ENCODE measurements at places on chromosomes 11 and 22. TPM values are rescaled to one million over a fixed set of nuclear protein-coding genes. Genes with fewer than 3 reads are reported as not detected.

GRCh38 chr22:30198152-30198825 lies 48.3 kb downstream of the LIF start:
- H3K27me3 ChIP-seq, result no peaks in the 10 kb centered on the region
- H3K36me3 ChIP-seq, result no peaks in the 10 kb centered on the region
- no peak for DNase-seq
- peaks cover 25% of the 10 kb centered on the region for H3K4me1 ChIP-seq
- no peak overlapping the region for H3K27ac ChIP-seq

DNA sequence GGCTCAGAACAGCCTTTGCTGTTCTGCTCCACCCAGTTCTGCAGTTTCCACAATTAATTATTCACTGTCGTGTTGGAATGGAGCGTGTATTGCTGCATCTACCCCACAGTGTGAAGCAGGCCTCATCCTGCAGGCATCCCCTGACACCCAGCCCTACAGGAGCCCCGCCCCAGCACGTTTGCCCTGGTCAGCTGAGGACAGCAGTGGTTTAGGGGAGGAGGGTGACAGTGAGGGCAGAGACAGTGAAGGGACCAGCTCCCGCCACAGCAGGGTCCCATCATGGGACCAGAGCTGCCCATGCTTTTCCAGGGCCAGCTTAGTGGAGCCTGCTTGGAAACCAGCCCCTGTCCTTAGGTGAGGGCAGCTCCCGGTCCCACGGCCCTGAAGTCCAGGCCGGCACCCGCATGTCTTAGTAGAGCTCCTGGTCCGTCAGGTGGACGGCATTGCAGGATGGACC lies 273.0 kb downstream of the TBC1D22A start:
- no peaks in the 10 kb centered on the region for H3K27me3 ChIP-seq
- no peaks in the 10 kb centered on the region for H3K4me1 ChIP-seq
- no peak overlapping the region for H3K27ac ChIP-seq
- DNase-seq, result no peak
- H3K4me3 ChIP-seq, result no peak overlapping the region

GRCh38 chr11:106733635-106734034 lies 284.6 kb downstream of the GUCY1A2 start:
- H3K4me1 ChIP-seq, result no peaks in the 10 kb centered on the region
- no peak overlapping the region for H3K4me3 ChIP-seq
- no peak for DNase-seq
- H3K27me3 ChIP-seq, result no peaks in the 10 kb centered on the region
- H3K27ac ChIP-seq, result no peak overlapping the region

- no peak overlapping the region for H3K27ac ChIP-seq
- no peaks in the 10 kb centered on the region for H3K27me3 ChIP-seq
- H3K4me1 ChIP-seq, result no peaks in the 10 kb centered on the region
- no peaks in the 10 kb centered on the region for H3K36me3 ChIP-seq
- H3K4me3 ChIP-seq, result no peak overlapping the region
Measured at GRCh38 chr11:79942090-79942489, 501.3 kb upstream of the TENM4 start.

- H3K36me3 ChIP-seq, result no peaks in the 10 kb centered on the region
- H3K27ac ChIP-seq, result no peak overlapping the region
- no peaks in the 10 kb centered on the region for H3K4me1 ChIP-seq
- DNase-seq, result no peak
- H3K27me3 ChIP-seq, result peaks cover 9% of the 10 kb centered on the region
Measured at GRCh38 chr11:126655807-126656128, 300.3 kb downstream of the ST3GAL4 start.

GRCh38 chr22:35792506-35792905 lies 74.8 kb downstream of the APOL5 start:
- H3K27ac ChIP-seq, result no peak overlapping the region
- no peak overlapping the region for H3K4me3 ChIP-seq
- H3K4me1 ChIP-seq, result no peaks in the 10 kb centered on the region
- no peak for DNase-seq

DNA sequence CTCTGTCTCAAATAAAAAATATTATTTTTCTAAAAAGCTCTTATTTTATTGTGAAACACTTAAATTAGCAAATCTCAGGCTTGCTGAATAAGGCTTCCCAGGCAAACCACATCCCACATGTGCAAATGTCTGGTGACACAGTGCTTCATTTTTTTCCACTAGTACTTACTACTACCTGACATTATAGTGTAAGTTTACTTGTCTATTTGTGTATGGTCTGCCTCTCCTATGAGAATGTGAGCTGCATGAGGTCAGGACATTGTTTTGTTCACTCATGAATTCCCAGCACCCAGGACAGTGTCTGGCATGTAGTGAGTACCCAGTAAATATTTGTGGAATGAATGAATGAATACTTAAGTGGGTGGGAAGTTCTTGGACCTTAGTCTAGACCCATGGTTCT lies 103.1 kb downstream of the PTPRJ start:
- no peak overlapping the region for H3K27ac ChIP-seq
- no peaks in the 10 kb centered on the region for H3K27me3 ChIP-seq
- H3K4me3 ChIP-seq, result no peak overlapping the region
- peaks cover 3% of the 10 kb centered on the region for H3K36me3 ChIP-seq
- peaks cover 57% of the 10 kb centered on the region for H3K4me1 ChIP-seq

DNA sequence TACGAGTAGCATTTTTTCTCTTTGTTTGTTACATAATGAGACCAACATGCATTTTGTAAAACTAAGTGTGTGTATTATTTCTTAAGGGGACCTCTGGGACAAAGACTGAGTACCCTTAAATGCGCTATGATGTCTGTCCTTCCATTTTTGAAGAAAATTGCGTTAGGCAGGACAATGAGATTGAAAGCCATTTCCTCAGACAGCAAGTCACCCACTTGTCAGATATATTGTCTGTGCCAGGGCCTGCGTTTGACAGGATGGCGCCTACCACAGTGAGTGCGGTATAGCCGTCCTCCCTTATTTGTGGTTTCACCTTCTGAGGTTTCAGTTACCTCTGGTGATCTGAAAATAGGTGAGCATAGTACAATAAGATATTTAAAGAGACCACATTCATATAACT lies 2.2 kb downstream of the AP2A2 start:
- H3K36me3 ChIP-seq, result peaks cover 9% of the 10 kb centered on the region
- H3K4me1 ChIP-seq, result peaks cover 37% of the 10 kb centered on the region
- H3K27me3 ChIP-seq, result no peaks in the 10 kb centered on the region
- no peak for DNase-seq

DNA sequence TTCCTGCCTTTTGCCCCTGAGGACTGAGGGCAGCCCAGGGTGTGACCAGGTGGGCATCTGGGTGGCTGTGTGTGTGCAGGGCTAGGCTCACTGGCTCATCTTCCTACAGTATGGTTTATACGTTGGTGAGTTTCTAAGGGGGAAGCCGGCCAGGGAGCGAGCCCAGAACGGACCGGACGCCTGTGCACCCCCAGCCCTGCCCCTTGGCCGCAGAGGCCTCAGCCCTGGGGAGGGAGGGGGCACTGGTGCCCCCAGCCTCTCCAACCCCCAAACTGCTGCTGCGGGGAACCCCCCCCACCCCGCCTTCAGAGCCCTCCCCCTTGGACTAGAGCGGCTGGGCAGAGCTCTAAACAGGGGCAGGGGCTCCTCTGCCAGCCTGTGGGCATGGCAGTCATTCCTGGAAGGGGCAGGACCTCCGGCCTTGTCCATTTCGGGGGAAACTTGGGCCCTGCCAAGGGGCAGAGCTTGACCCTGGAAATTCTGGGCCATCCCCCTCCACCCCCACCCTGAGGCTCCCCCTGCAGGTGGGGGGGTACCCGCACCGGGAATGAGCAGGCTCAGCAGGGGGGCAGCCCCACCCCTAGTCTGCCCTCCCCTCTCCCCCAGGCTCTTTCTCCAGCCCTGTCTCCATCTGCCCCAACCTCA lies 5.4 kb downstream of the YIF1A start:
- peak overlapping the region; percentile 77 for H3K27ac ChIP-seq
- peaks cover 40% of the 10 kb centered on the region for H3K4me1 ChIP-seq
- peaks cover 16% of the 10 kb centered on the region for H3K36me3 ChIP-seq
- H3K4me3 ChIP-seq, result no peak overlapping the region
- no peaks in the 10 kb centered on the region for H3K27me3 ChIP-seq

- H3K4me3 ChIP-seq, result peak overlapping the region; percentile 88
- H3K4me1 ChIP-seq, result peaks cover 41% of the 10 kb centered on the region
- H3K27me3 ChIP-seq, result no peaks in the 10 kb centered on the region
- DNase-seq, result peak; percentile 47
- H3K36me3 ChIP-seq, result peaks cover 9% of the 10 kb centered on the region
Measured at GRCh38 chr11:61890529-61891330, 615 bp downstream of the FADS3 start.

GRCh38 chr11:103436131-103436770 lies 327.0 kb downstream of the DYNC2H1 start:
- no peak overlapping the region for H3K27ac ChIP-seq
- no peaks in the 10 kb centered on the region for H3K27me3 ChIP-seq
- DNase-seq, result no peak
- H3K4me1 ChIP-seq, result no peaks in the 10 kb centered on the region
- H3K36me3 ChIP-seq, result no peaks in the 10 kb centered on the region
- H3K4me3 ChIP-seq, result no peak overlapping the region

- peaks cover 22% of the 10 kb centered on the region for H3K27me3 ChIP-seq
- no peak overlapping the region for H3K27ac ChIP-seq
- H3K4me3 ChIP-seq, result no peak overlapping the region
- no peaks in the 10 kb centered on the region for H3K36me3 ChIP-seq
- H3K4me1 ChIP-seq, result no peaks in the 10 kb centered on the region
Measured at GRCh38 chr11:134470238-134470637, 58.2 kb upstream of the B3GAT1 start.

- no peak overlapping the region for H3K4me3 ChIP-seq
- H3K36me3 ChIP-seq, result no peaks in the 10 kb centered on the region
- peaks cover 8% of the 10 kb centered on the region for H3K27me3 ChIP-seq
- no peak for DNase-seq
Measured at GRCh38 chr11:111466615-111467014, 45.6 kb downstream of the BTG4 start.

DNA sequence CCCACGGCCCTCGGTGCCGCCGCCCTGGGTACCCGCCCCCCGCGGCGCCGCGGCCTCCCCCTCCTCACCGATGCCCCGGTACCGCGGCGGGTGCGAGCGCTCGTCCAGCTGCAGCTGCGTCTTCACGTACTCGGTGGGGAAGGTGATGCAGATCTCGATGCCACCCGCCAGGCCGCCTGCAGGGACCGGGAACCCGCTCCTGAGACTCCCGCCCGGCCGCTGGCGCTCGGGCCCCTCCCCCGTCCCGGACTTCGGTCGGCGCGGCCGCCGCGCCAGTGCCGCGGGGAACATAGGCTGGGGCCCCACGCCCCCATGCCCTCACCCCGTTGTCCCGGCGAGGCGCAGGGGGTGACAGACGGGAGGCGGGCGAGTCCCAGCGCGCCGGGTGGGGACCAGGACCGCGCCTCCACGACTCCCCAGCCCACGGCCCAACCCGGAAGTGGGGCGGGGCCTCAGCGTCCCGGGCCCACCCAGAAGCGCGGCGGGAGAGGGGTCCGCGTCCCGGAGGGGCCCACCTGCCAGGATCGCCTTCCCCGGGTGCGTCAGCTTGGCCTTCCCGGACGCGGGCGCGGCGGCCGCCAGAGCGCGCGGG lies 375 bp downstream of the SLC25A1 start:
- peaks cover 4% of the 10 kb centered on the region for H3K36me3 ChIP-seq
- H3K27ac ChIP-seq, result no peak overlapping the region
- peak overlapping the region; percentile 69 for H3K4me3 ChIP-seq
- no peaks in the 10 kb centered on the region for H3K27me3 ChIP-seq
- peaks cover 34% of the 10 kb centered on the region for H3K4me1 ChIP-seq

GRCh38 chr11:128180441-128181087 lies 406.8 kb downstream of the ETS1 start:
- DNase-seq, result no peak
- H3K4me3 ChIP-seq, result no peak overlapping the region
- H3K4me1 ChIP-seq, result no peaks in the 10 kb centered on the region
- no peaks in the 10 kb centered on the region for H3K36me3 ChIP-seq
- no peaks in the 10 kb centered on the region for H3K27me3 ChIP-seq

- DNase-seq, result no peak
- H3K4me1 ChIP-seq, result peaks cover under 1% of the 10 kb centered on the region
- H3K27ac ChIP-seq, result no peak overlapping the region
- no peak overlapping the region for H3K4me3 ChIP-seq
- peaks cover 56% of the 10 kb centered on the region for H3K36me3 ChIP-seq
- H3K27me3 ChIP-seq, result no peaks in the 10 kb centered on the region
Measured at GRCh38 chr11:74057249-74058151, 48.6 kb upstream of the UCP3 start.

GRCh38 chr22:37563153-37564081 lies 3.1 kb downstream of the CDC42EP1 start:
- peak overlapping the region; percentile 22 for H3K27ac ChIP-seq
- H3K27me3 ChIP-seq, result peaks cover 27% of the 10 kb centered on the region
- H3K4me3 ChIP-seq, result no peak overlapping the region
- no peaks in the 10 kb centered on the region for H3K36me3 ChIP-seq
- peaks cover 34% of the 10 kb centered on the region for H3K4me1 ChIP-seq
- DNase-seq, result no peak

Gene LGALS12
- not detected for total RNA-seq

Gene SCGB1D2
- not detected for total RNA-seq

Gene MPEG1
- 145 TPM for total RNA-seq

Gene POGLUT3
- total RNA-seq, result 3.7 TPM

Gene TSPO
- total RNA-seq, result 40.9 TPM

Gene POU2AF3
- total RNA-seq, result 0.82 TPM

Gene ADM2
- total RNA-seq, result 5.1 TPM
